Activated naive CD8-positive, alpha-beta T cell treated with anti-CD3 and anti-CD28 coated beads, Interleukin-2, amount 10 ng/mL, durations not matched to agents 7 days and 5 days (primary cell): ENCODE measurements at places on chromosomes 2 and 18. TPM values are rescaled to one million over a fixed set of nuclear protein-coding genes. Genes with fewer than 3 reads are reported as not detected.

NPHP1 gene
- total RNA-seq = 0.43 TPM

DNA sequence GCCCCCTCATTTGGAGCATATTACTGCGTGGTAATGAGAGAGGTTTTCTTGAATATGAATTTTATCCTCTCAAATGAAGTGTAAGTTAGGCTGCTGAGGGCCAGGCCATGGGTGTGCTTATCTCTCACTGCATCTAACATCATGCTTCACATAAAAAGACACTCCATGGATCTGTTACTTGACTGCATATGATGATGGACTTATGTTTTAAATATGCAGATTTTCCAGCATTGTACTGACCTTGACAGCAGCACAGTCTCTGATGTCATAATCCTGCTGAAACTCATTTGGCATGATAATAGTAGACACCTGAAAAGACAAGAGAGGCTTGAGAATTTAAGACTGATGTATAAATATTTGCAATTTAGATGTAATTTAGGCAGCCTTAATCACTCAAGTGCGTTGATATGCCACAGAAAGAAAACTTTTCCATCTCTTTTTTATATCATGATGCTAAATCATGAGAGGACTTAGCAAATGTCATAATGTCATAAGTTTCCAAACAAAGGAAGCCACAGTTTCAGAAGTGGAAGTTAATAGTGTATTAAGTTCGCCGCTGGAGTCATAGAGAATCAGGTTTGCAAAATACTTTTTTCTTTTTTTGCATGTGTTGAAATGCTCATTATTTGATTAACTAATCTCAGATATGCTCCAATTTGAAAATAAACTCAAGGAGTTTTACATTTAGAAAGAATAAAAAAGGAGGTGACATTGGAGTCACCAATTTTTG, 62.7 kb upstream of the CD302 start:
- DNase-seq = no peak
- peaks cover 3% of the 10 kb centered on the region for H3K4me1 ChIP-seq
- no peak overlapping the region for H3K4me3 ChIP-seq
- no peak overlapping the region for H3K27ac ChIP-seq

DNA sequence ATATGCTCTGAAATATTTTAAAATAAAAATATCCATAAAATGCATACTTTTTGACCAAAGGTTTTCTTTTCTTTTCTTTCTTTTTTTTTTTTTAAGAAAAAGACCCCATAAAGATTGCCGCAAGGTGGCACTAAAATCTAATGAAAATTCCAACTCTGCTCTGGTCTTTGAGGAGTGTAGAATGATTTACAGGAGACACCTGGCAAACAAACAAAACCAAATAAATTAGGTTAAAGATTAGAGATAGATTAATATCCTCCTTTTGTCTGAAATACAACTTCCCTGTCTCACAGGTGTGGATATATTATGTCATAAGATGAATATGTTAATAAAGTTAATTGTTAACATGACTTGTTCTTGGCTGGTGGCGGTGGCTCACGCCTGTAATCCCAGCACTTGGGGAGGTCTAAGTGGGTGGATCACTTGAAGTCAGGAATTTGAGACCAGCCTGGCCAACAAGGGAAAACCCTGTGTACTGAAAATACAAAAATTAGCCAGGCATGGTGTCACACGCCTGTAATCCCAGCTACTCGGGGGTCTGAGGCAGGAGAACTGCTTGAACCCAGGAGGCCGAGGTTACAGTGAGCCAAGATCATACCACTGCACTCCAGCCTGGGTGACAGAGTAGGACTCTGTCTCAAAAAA, 3.5 kb upstream of the RHOB start:
- no peak overlapping the region for H3K4me3 ChIP-seq
- no peak for DNase-seq
- no peak overlapping the region for H3K27ac ChIP-seq
- peaks cover 3% of the 10 kb centered on the region for H3K4me1 ChIP-seq
- peaks cover 53% of the 10 kb centered on the region for H3K27me3 ChIP-seq
- H3K36me3 ChIP-seq = no peaks in the 10 kb centered on the region

VIT gene
- not detected for total RNA-seq

DNA sequence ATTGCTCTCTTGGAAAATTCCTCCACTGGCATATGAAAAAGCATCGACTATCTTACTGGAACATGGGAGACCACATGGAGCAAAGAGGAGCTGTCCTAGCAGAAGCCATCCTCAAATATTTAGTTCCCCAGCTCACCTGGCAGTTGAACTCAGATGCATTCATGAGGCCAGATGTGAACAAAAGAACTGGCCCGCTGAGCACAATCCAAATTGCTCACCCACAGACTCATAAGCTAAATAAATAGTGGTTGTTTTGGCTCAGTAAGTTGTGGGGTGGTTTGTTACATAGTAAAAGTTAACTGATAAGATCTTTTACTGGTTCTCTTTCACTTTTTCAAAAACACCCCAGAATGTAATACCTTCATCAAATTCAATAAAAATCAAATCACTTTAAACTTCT, 108.6 kb upstream of the CWC22 start:
- H3K27me3 ChIP-seq = peaks cover 9% of the 10 kb centered on the region
- no peak for DNase-seq
- H3K4me3 ChIP-seq = no peak overlapping the region
- H3K4me1 ChIP-seq = no peaks in the 10 kb centered on the region
- no peak overlapping the region for H3K27ac ChIP-seq

TMEFF2 gene
- total RNA-seq = not detected

GRCh38 chr18:75477900-75478299, 50.4 kb upstream of the SMIM21 start:
- no peak overlapping the region for H3K4me3 ChIP-seq
- H3K36me3 ChIP-seq = no peaks in the 10 kb centered on the region
- H3K27ac ChIP-seq = no peak overlapping the region
- H3K4me1 ChIP-seq = no peaks in the 10 kb centered on the region
